Fibroblast of skin of left quadriceps (primary cell): ENCODE measurements at places on chromosomes 7 and 10.
A peak's percentile ranks its signal among the peaks of the same experiment; 100 is the strongest.

DNA sequence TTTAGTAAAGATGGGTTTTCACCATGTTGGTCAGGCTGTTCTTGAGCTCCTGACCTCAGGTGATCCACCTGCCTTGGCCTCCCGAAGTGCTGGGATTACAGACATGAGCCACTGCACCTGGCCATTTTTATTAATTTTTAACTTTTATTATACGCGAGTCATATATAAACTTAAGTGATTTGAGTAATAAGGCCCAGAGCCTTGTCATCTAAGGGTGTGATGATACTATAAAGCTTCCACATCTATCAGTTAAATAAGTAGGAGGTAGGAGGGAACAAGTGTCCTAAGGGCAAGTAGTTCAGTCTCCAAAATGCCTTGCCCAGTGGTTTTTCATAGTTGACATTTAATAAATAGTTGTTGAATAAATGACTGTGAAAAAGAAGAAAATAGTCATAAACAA, 13.3 kb upstream of the HILPDA start:
- no peak for DNase-seq

DNA sequence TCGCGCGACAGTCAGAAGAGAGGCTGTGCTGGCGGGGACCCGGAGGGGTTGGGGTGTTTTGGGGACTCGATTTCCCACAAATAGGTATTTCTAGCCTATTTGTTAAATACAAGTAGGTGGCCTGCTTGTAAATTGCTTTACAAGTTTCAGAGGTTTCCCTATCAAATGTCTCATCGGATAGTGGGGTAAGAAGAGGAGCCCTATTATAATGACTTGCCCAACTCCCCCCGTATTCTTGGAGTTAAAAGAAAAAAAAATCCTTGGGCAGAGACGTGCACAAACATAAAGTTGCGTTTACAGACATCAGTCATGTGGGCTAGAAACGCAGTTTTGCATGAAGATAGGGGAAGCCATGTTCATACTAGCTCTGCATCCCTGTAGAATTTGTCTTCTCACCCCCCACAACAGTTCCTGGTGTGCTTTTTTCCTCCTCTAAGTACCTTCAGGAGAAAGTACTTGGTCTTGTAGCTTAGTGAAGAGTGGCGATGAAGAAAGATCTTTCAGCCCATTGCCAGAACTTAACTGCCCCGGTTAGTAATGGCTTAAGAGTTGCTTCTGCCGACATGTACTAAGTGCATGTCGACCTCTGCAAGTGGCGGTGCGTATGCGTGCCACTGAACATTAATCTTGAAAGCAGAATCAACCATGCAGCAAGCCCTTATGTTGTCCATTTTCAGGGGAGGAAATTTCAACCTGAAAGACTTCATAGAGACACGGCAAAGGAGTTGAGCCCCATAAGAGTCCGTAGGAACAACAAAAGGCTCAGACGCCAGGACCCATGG, 832 bp upstream of the TIAL1 start:
- no peak for DNase-seq

GRCh38 chr7:40288827-40289226, 154.0 kb downstream of the SUGCT start:
- no peak for DNase-seq

DNA sequence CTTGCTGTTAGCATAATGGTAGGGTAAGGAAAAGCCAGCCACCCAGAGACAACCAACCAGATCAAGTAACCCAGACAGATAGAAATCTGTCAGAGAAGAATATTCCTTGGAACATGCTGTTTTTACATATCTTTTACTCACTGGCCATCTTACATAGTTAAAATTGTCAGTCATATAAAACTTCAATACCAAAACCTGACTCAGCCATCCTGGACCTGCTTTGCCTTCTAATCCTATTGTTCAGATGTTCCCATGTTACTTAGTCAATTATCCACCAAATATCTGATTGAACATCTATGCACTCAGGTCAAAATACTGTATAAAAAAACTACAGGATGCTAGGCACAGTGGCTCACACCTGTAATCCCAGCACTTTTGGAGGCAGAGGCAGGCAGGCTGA, 466.5 kb upstream of the NRP1 start:
- DNase-seq = no peak

- DNase-seq = no peak
Observed at GRCh38 chr7:19916046-19916445, 142.6 kb upstream of the TMEM196 start.

- DNase-seq = no peak
Observed at GRCh38 chr7:8290645-8291308, 28.8 kb upstream of the ICA1 start.

- DNase-seq = no peak
Observed at GRCh38 chr7:71408271-71408670, 276.3 kb downstream of the GALNT17 start.

- DNase-seq = no peak
Observed at GRCh38 chr10:79160191-79160590, 91.4 kb downstream of the ZMIZ1 start.

- DNase-seq = peak; percentile 26
Observed at GRCh38 chr10:50033481-50033880, 34.3 kb upstream of the WASHC2A start.

- peak; percentile 96 for DNase-seq
Observed at GRCh38 chr7:132065193-132065988, 509.0 kb upstream of the PODXL start.

GRCh38 chr10:114408112-114408967, 4.0 kb upstream of the AFAP1L2 start:
- no peak for DNase-seq

DNA sequence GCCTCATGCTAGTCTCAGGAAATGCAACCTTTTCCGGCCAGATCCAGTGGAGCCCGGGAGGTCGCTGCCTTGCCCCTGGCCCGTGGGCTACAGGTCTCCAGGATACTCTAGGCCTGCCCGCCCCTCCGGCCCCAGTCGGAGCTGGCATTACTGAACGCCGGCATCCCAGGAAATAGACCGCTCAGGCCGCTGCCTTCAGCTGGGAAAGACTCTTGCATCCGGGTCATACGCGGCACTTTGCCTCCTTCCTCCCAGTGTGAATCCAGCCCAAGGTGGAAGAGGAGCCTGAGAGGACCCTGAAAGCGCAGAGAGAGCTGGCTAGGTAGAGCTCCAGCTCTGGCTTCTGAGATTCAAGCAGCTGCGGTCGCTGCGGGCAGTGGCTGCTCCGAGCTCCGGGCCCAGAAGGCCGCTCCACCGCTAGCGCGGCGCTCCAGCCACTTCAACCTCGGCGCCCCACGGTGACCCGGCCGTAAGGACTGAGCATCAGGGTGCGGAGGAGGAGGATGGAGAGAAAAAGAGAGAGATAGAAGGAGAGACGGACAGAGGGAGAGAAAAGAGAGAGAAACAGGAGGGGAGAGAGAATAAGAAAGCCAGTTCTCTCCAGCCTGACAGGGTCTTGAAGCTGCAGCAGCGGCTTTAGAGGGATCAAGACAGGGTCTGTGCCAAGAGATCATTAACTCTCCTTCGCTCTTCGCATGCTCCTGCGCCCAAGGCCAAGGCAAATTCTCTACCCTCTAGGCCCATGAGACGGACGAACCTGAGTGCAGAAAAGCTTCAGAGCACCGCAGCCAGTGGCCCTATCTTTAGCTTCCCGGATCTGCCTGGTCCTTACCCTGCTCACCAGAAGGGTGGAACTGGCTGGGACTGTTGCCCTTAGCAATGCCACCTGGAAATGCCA, 1.8 kb upstream of the HOXA10 start:
- DNase-seq = no peak
